Right lobe of liver (tissue), 6 donors: ENCODE measurements at places on chromosomes 4 and X.
A peak's percentile ranks its signal among the peaks of the same experiment; 100 is the strongest.

DNA sequence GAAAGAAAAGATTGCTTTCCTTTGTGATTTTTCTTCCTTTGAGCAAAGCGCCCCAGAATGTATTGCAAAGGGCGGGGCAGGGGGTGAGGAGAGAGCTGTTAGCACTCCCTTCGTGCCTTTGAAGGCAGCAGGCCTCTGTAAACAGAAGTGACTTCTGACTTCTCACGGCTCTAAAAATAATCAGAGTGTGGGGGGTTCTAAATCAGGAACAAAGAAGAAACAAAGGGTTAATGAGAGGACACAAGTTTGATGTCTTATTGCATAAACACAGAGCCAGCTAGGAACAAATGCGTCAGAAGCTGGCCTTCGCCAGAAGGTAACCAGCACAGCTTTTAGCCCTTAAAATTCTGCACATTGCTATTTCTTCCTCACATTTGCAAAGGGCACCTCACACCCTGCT is 626.2 kb downstream of the MID1IP1 start:
- no peak for DNase-seq

DNA sequence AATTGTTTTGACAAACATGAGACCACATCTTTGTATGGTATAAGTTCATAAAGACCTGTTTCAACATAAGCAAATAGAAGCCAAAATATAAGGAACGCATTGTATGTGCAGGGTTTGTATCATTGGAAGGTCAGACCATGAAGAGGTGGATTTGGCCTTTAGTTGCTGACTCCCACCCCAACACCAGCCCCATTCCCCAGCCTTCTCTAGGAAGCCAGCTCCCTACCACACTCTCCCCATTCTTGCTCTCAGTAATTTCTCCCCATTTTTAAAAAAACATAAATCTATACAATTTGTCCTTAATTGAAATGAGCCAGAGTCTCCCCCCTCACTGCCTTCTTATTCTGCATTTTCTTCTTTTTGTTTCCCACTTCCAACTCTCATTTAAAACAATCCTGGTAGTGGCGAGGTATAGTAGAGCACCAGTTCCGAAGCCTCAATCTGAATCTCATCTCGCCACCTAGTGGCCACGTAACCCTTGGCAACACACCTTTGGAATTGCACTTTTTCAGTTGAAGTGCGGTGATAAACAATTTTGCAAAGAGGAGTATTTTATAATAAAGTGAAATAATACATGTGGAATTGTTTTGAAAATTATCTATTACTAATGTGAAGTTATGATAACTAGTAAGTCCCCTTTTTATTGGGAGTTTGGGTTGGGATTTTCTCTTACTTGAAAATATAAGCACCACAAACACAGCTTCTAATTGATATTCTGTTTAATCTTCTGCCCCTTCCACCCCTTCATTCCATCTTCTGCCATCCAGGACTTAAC is 126.6 kb downstream of the ASB9 start:
- peak; percentile 55 for DNase-seq

- DNase-seq: peak; percentile 39
Observed at GRCh38 chrX:134780908-134781307, 122.6 kb upstream of the PLAC1 start.

- peak; percentile 85 for DNase-seq
Observed at GRCh38 chr4:8215001-8215427, 15.9 kb downstream of the SH3TC1 start.

GRCh38 chrX:120293015-120293414 is 18.2 kb downstream of the TMEM255A start:
- DNase-seq: no peak

GRCh38 chrX:13495232-13495631 is 74.2 kb upstream of the EGFL6 start:
- no peak for DNase-seq

- DNase-seq: no peak
Observed at GRCh38 chr4:177968817-177969442, 526.7 kb upstream of the AGA start.

- DNase-seq: no peak
Observed at GRCh38 chr4:141180991-141181761, 39.5 kb upstream of the ZNF330 start.

DNA sequence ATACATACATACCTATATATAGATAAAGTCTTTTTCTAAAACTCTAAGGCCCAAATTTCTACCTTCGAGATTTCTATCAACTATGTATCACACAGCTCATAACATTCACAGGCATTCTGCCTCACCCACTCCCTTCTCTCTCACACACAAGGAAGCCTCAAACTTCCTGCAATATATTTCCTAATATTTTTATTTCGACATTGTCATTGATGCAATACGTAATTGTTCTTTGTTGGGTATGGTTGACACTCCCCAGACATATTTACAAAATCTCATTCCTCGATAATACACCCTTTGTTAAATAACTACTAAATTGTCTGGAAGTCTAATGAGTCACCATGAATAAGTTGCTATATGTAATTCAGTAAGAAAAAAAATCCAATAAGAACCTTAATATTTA is 143.5 kb downstream of the HNRNPD start:
- DNase-seq: no peak

GRCh38 chrX:14501327-14501726 is 28.0 kb upstream of the GLRA2 start:
- no peak for DNase-seq

DNA sequence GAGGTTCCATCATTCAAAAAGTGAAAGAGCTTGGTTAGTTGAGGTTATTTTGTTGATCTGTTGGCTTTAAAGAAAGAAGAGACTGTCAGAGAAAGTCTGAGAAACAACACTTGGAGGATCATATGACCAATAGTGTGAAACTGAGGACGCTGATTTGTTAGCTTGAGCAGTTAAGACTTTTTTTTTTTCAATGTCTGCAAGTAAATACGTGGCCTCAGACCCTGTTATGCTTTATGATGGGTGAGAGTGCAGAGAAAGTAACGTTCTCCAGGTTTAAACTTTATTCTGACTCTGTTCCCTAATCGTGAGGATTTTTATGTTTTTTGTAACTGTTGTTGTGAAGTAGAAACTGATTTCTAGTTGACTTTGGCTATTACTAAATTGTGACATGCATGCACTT is 45.9 kb downstream of the GAB1 start:
- no peak for DNase-seq

GRCh38 chr4:107900508-107900907 is 30.8 kb upstream of the CYP2U1 start:
- no peak for DNase-seq

DNA sequence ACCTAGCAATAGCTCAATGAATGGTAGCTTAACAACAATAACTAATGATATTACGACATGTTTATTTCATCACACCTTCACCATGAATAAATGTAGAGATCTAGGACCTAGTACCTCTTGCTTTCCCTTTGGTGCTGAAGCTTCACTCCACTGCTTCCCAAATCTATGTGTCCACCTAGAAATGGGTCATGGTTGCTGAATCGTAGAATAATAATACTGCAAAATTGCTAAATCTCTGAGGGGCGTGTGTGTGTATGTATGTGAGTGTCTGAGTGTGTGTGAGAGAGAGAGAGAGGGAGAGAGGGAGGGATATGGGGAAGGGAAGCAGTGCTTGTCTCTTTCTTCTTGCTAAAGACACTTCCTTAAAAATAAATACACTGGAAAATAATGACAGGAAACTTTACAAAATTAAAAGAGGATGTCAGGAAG is 109.3 kb upstream of the BMP2K start:
- DNase-seq: no peak

GRCh38 chr4:155667568-155668511 is 1.2 kb downstream of the GUCY1A1 start:
- peak; percentile 59 for DNase-seq

GRCh38 chrX:150092549-150092948 is 154.3 kb upstream of the EOLA2 start:
- DNase-seq: no peak

GRCh38 chr4:6625256-6625655 is 15.2 kb upstream of the MRFAP1 start:
- DNase-seq: no peak

DNA sequence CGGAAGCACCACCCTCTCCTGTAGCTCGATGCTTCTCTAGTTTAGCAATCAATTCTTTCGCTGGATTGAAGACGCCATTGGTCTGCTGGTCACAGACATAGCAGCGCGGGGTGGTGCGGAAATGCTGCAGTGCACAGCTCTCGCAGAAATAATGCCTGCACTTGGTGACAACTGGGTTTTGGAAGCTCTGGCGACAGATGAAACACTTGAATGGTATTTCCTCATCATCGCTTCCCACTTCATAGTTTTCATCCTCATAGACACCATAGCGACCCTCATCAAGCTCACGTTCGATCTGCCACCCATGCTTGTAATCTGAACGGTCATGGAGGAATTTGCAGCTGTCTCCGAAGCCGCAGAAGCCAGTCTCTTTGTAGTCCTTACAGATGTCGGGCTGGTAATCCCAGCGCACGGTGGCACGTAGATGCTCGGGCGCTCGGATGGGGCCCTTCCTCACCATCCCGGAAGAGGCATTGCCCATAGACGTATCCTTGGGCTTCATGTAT is 854 bp downstream of the RNF113A start:
- no peak for DNase-seq

DNA sequence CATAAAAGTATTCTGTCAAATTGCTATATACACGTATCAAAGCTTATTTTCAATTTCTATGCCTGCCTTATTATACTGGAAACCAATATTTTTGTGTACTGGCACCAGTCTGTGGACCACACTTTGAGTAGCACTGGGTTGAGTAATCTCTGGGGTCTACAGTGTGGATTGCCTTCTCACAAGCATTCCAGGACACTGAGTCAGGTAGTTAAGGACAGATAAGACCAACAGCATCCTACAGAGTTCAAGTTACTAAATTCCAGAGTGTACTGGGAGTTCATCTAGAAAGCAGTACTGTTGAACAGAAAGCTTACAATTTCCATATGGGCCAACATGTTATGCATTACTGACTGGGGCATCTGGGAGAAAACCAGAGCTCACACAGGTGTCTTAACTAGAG is 61.8 kb downstream of the VMA21 start:
- no peak for DNase-seq

GRCh38 chrX:15515931-15516330 is 15.3 kb downstream of the BMX start:
- no peak for DNase-seq

GRCh38 chr4:56742080-56742871 is 61.2 kb upstream of the HOPX start:
- no peak for DNase-seq

- DNase-seq: no peak
Observed at GRCh38 chrX:19882066-19882775, 5.2 kb downstream of the SH3KBP1 start.

DNA sequence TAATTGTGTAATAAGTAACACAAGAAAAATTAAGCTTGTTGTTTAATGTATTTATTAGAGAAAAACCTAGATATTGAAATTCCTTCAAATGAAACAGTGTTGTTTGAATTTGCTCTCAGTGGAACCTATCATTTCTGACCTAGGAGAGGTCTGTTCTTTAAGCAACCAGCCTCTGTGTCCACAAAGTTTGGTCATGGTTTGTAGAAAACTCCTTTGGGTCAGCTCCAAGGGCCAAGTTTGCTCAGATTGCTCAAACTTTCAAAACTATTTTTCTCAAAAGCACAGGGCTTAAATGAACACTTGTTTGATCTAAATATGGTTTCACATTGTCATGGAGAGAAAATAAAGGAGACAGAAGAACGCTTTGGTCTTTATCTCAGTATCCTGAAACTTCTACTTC is 29.6 kb upstream of the RPL34 start:
- no peak for DNase-seq
